A549 treated with dexamethasone at 1 μM for 4 hours (cell line): ENCODE measurements at places on chromosomes 11 and 22. TPM values are rescaled to one million over a fixed set of nuclear protein-coding genes. Genes with fewer than 3 reads are reported as not detected.

DLG2 gene
- 0.22 to 0.31 TPM (median 0.24 TPM) in 5 replicates for total RNA-seq

NXPE4 gene
- not detected in 5 replicates for total RNA-seq

FTH1 gene
- 12,177 to 22,454 TPM (median 20,238 TPM) in 5 replicates for total RNA-seq

ANO1 gene
- total RNA-seq, result 2.6 to 4.4 TPM (median 3.9 TPM) in 5 replicates
